Cerebellar cortex (tissue), 1 donor: ENCODE measurements at places on chromosomes 6 and 20.

DNA sequence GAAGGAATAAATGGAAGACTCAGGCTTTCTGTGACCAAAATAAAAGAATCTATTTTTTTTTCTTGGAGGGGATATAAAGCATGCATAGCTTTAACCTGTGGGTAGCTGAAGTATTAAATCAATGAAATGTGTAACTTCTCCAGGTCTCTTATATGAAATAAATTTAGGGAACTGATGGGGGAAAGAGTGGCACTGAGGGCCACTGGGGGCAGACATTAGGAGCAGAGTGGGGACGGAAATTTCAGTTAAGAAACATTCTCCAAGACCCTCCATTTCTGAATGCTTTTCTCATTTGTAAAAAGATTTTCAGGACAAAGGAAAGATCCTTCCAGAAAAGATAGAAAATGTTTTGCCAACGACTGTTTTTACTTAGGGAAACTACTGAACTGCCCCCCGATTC is 131.0 kb downstream of the GPX5 start:
- no peak for DNase-seq

DNA sequence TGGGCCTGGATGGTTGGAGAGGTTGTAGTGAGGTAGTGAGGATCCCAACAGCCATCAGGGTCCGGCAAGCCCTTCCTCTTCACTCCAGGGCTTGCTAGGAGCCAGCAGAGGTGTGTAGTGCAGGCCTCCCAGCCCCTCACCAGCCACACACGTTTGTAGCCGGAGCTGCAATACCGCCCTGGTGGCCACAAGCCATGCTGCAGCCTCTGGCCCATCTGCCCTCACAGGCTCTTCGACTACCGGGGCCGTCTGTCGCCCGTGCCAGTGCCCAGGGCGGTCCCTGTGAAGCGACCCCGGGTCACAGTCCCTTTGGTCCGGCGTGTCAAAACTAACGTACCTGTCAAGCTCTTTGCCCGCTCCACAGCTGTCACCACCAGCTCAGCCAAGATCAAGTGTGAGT is 36.4 kb downstream of the EIF2S2 start:
- DNase-seq, result no peak

GRCh38 chr6:134822920-134823709 is 126.8 kb downstream of the ALDH8A1 start:
- DNase-seq, result peak; percentile 80

DNA sequence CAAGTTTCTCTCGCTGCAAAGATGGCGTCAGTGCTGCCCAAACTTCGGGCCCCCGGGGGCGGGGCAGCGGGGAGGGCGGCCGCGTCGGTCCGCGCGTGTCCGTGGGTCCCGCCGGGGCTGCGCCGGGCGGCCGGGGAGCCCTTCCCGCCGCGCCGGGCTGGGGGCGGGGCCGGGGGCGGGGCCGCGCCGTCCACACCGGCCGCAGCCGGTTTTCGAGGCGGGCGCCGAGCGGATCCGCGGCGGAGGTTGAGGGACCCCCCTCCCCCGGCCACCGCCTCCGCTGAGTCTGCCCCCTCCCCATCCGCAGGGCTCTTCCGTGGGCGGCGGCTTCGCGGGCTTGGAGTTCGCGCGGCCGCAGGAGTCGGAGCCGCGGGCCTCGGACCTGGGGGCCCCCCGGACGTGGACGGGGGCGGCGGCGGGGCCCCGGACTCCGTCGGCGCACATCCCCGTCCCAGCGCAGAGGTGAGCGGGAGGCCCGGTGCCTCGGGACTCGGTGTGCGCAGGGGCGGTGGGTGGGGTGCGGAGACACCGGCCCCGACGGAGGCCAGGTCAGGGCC is 572 bp downstream of the SLC2A4RG start:
- DNase-seq, result no peak

GRCh38 chr6:157184202-157185015 is 138.9 kb downstream of the TMEM242 start:
- DNase-seq, result peak; percentile 76

- DNase-seq, result peak; percentile 97
These were observed 966 bp upstream of the REV3L start for GRCh38 chr6:111483736-111484632.

DNA sequence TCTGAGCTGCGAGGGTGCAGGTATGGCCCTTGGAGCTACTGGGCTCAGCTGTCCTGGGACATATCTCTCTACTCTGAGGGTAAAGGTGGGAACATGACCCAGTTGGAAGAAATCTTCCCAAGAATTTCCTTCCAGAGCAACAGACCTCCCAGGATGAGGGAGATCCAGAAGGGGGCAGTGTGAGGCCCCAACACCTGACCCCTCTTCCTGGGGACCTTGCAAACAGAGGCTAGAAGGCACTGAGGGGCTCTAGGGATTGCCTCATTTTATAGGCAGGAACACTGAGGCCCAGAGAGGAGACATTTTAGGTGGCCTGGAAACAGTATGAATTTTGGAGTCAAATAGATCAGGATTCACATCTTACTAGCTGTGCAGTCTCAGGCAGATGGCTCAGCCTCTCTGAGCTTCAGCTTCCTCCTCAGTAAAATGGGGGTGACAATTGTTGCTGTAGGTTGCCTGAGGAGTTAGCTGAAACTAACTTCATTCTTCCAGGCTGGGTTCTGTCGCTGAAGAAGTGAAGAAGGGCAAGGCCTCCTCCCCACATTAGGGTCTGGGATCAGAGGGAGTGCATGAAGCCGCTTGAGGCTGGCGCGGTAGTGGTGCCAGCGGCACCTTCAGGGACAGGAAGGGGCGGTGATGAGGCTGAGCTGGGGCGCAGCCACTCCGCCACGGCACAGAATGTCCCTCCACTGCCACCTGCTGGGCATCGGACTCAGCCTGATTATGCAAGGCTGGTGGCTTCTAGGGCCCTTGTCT is 11.4 kb downstream of the KCNK17 start:
- peak; percentile 35 for DNase-seq

GRCh38 chr20:22583773-22584521 is 425 bp downstream of the FOXA2 start:
- no peak for DNase-seq

GRCh38 chr20:10597637-10598036 is 76.2 kb downstream of the JAG1 start:
- DNase-seq, result no peak

- peak; percentile 9 for DNase-seq
These were observed 56.7 kb upstream of the SGK1 start for GRCh38 chr6:134374491-134375219.

DNA sequence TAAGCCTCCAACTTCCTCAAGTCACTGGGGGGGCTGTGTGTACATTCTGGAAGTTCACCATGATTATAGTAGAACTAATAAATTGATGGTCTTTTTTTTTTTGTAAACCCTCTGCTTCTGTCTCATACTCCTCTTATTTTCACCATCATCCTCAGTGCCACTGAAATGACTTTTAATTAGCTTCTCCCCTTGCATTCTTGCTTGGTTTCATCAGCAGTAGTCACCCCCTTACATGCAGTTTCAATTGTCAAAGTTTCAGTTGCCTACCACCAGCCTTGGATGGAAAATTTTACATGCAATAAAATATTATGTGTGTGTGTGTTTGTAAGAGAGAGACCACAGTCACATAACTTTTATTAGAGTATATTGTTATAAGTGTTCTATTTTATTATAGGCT is 175.8 kb upstream of the BMP5 start:
- no peak for DNase-seq

- no peak for DNase-seq
These were observed 140.9 kb downstream of the NCOA3 start for GRCh38 chr20:47642624-47643023.

- no peak for DNase-seq
These were observed 12.1 kb downstream of the SYNGAP1 start for GRCh38 chr6:33431880-33432541.

GRCh38 chr6:107732461-107732860 is 91.7 kb downstream of the SCML4 start:
- DNase-seq, result no peak

- no peak for DNase-seq
These were observed 65.5 kb upstream of the BTN3A2 start for GRCh38 chr6:26299286-26300042.

DNA sequence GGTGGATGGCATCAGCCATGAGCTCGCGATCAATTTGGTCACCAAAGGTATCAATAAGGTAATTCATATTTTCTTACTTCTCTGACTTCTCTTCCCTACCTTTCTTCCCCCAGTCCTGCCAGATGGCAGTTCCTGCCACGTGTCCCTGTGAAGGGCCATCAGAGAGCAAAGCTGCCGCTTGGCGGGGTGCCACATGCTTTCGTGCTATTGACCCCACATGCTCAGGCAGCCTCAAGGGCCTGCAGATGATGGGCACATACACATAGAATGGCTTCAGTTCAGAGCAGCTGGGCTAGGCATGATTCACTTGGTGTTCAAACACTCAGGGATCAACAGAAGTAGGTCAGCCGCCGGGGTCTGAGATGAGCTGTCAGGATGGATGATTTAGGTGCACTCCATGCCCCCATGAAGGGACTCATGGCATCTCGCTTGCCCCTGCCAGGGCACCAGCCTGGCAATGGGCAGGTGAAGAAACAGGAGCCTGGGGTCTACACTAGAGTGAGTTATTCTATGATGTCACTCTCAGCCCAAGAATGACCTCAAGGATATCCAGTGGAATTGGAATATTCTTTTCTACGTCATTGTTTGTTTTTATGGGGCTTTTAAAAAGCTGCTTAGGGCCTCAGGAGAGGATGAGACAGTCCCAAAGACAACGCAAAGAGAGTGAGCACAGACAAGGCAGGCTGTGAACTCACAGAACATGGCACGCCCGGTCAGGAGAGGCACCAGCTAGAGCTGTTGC is 25.5 kb downstream of the BANF2 start:
- DNase-seq, result no peak

DNA sequence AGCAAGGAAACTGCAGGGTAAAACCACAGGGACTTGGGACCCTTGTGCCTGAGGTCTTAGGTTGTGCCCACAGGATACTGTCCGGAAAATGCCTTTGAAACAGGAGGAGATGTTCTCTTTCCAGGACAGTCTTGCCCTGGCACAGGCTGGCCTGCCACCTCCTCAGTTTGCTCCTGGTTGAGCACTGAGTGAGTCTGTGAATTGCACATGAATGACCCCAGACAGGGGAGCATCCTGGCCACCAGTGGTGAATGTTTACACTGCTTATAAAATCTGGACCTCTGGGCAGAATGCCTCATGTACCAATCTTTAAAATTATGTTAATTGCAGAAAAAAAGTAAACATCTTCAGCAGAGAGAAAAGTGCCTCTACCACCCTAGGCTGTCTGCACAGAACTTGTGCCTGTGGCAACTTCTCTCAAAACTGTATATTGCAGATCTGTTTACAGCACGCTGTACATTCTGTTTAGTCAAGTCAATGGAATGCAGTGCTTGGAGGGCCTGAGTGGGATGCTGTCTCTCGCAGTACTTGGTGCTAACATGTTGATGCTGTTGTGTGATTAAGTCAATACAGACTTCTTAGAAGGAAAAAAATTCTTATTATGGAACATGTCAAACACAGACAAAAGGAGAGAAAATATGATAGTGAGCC is 242.1 kb downstream of the SOD2 start:
- no peak for DNase-seq

DNA sequence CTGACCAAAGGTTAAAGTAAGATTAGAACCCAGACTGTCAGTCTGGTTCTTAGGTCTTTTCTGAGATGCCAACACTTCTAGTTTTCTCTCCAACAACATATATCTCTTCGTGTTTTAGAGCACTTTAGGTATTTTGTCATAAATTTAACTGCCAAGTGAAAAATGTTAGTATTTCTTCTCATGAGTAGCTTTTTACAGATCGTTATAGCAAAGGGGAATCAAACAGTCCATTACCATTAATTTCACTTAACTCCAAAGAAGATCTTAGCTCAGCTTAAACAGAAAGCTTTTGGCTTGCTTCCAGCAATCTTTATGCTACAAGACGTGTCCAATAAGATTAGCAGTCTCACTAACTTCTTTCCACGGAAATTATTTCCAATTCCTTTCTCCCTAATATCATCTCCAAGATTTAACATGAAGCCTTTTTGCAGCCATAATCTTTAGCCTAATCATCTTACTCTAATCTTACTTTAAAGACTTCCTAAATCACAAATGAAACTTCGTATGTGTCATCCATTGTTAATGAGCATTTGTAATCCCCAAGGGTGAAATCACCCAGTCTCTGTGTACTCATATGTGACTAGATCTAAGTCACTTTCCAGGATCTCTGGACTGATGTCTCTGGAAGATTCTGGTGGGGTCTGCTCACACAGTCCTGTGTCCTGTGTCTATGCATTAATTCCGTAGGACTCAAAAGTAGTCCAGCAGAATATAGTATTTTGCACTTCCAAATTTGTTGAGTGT is 38.7 kb downstream of the MOXD1 start:
- no peak for DNase-seq

- DNase-seq, result no peak
These were observed 239.7 kb downstream of the ADGRB3 start for GRCh38 chr6:68874747-68875146.

GRCh38 chr6:44837255-44837654 is 449.7 kb downstream of the CDC5L start:
- no peak for DNase-seq

GRCh38 chr20:25283221-25283951 is 35.5 kb downstream of the PYGB start:
- no peak for DNase-seq

DNA sequence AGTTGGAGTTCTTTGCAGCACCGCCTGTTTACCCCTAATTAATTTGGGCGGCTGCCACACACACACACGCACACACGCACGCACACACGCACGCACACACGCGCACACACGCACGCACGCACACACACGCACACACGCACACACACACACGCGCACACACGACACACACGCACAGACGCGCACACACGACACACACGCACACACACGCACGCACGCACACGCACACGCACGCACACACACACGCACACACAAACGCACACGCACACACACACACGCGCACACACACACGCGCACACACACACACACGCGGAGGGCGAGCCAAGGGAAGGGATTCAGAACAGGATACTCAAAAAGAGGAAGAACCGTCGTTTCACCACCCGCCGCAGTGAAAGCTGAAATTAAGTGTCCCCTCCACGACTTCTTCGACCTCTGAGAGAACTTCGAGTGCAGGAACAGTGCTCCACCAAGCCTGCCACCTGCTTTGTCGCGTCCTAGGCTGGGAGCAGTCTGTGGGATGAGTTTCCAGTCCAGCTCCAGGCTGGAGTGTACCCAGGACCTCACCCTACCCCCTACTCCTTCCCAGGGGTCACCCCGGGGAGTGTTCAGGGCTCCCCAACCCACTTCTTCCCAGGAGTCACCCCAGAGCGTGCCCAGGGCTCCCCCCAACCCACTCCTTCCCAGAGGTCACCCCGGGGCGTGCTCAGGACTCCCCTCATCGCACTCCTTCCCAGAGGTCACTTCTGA is 1.1 kb downstream of the RNASET2 start:
- no peak for DNase-seq

- no peak for DNase-seq
These were observed 293.7 kb downstream of the RNF144B start for GRCh38 chr6:18680842-18681241.

- no peak for DNase-seq
These were observed 4.8 kb downstream of the UBD start for GRCh38 chr6:29554764-29555163.

GRCh38 chr20:24958506-24959385 is 9.7 kb downstream of the CST7 start:
- peak; percentile 56 for DNase-seq

GRCh38 chr20:366041-366718 is 14.4 kb upstream of the TRIB3 start:
- no peak for DNase-seq
